ENCODE measurements at places on chromosomes 2 and 18.

GRCh38 chr18:79863161-79864005 is 65.6 kb downstream of the KCNG2 start:
- no peak for DNase-seq

DNA sequence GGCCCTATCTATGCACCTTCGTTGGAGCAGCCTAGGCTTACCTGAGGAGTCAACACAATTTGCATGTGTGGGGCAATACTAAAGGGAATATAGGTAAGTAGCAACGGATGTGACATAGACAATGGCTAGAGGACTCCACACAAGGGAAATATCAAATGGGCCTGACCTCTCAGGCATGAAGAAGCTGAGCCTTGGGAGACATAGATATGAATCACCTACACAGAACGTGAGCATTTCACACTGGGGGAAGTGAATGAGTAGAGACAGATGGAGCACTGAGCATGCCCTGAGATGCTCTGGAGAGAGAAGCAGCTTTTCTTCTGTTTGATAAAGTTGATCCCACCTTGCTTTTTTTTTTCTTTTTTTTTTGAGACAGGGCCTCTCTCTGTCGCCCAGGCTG is 97.9 kb downstream of the ATL2 start:
- no peak for DNase-seq

DNA sequence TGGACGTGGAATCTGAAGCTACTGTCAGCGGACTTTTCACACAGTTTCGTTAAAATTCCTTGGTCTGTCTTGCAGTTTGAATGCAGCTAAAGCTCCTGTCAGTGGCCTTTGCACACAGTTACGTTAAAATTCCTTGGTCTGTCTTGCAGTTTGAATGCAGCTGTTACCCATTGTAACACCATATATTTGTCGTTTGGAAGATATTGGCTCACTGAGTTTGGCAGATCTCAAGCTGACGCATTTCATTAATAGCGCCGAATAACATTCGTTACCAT is 1.0 kb downstream of the LIMS1 start:
- no peak for DNase-seq

GRCh38 chr2:219142329-219142728 is 18.3 kb downstream of the NHEJ1 start:
- no peak for DNase-seq

DNA sequence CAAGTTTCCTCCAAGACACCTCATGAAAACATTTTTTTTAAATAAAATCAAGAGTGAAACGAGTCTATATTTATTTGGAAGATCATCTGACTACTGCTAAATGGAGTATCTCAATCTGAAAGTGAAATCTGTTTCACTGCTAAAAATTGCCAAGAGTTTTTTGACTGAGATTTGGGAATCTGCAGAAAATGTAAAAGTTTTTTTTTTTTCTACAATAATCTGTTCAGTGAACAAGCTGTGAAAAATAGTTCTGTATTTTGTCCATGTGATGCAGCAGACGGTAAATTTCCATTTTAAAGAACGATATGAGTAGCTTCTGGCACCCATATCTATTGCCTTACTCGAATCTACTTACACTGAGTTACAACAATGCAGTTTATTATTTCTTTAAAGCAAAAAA is 519.7 kb downstream of the PLCL1 start:
- no peak for DNase-seq

- DNase-seq = no peak
These were observed 54.0 kb downstream of the HRH4 start for GRCh38 chr18:24514439-24514838.

DNA sequence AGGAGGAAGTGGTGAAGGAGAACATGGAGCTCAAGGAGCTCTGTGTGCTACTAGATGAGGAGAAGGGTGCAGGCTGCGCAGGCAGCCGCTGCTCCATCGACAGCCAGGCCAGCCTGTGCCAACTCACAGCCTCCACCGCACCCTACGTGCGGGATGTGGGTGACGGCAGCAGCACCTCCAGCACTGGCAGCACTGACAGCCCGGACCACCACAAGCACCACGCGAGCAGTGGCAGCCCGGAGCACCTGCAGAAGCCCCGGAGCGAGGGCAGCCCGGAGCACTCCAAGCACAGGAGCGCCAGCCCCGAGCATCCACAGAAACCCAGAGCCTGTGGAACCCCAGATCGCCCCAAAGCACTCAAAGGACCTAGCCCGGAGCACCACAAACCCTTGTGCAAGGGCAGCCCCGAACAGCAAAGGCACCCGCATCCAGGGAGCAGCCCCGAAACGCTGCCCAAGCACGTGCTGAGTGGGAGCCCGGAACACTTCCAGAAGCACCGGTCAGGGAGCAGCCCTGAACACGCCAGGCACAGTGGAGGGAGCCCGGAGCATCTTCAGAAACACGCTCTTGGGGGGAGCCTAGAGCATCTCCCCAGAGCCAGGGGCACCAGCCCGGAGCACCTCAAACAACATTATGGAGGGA is 9.0 kb downstream of the CCDC85A start:
- DNase-seq = no peak
